ENCODE measurements at places on chromosomes 6 and 20.

GRCh38 chr6:51996296-51996947, 91.0 kb downstream of the PKHD1 start:
- DNase-seq: peak; percentile 74

DNA sequence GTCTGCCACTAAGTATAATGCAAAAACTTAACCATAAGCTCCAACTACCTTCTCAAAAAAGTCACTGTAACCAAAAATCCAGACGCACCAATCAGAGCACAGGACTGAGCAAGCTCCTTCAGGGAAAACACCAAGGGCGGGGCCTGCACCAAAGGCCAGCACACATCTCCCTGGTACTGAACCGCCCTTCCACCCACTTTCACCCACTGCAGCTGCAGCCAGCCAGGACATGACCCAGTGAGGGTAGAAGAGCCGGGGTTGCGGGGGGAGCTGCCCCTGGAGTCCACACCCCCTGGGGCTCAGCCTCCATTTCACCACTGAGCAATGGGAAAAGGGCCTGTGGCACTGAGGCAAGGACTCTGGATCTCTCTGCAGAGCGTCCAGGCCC, 54.3 kb downstream of the TAF4 start:
- DNase-seq: no peak

DNA sequence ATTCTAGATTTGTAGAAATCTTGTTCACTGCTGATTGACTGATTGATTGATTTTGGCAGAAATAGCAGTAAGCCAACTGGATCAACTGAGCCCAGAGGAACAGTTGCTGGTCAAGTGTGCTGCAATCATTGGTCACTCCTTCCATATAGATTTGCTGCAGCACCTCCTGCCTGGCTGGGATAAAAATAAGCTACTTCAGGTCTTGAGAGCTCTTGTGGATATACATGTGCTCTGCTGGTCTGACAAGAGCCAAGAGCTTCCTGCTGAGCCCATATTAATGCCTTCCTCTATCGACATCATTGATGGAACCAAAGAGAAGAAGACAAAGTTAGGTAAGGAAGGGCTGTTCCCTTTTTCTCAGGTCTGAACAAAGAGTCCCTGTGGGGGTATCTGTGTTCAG, 31.2 kb downstream of the TREML1 start:
- no peak for DNase-seq

- no peak for DNase-seq
Measured at GRCh38 chr6:122286512-122286911, 112.9 kb upstream of the HSF2 start.

- DNase-seq: no peak
Measured at GRCh38 chr6:14796974-14797762, 448.7 kb upstream of the JARID2 start.

DNA sequence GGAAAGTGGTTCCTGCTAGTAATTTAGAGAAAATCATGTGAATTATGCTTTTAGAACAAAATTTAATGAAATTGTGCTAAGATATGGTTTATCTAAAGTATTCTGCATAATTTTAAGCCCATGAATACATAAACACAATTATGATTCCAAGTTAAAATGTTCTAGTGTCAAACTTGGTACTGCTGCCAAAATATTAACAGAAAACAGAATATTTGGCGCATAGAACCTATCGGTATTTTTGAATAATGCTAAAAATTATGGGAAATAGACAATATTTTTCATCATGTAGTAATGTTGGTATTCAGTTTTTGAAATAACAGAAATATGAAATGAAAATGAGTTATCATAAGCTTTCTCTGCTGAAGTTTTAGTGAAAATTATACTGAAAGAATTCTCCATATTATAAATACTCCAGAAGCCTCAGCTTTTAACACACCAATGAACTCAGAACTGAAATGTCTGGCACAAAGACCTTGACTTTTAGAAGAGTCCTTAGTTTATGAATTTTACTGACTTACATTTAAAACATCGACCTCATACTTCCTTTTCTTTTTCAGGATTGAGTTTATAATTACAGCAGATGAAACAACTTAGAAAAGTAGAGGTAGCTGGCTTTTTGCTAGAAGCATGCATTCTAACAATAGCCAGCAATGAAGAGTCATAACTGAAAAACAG, 1192.3 kb upstream of the GJE1 start:
- no peak for DNase-seq

- no peak for DNase-seq
Measured at GRCh38 chr6:157034436-157035230, 257.5 kb downstream of the ARID1B start.

DNA sequence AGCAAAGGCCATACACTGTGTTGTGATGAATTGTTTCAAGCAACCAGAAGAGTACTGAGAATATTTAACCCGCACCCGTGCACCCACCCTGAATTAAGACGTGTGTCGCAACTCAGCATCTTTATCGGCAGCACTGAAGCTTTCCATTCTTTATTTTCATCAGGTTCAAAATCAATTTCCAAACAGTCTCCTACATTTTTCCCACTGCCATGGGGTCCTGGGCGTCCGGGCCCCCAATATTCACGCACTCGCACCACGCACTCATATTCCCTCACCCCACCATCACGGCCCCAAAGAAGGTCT, 1.8 kb downstream of the LTB start:
- no peak for DNase-seq

DNA sequence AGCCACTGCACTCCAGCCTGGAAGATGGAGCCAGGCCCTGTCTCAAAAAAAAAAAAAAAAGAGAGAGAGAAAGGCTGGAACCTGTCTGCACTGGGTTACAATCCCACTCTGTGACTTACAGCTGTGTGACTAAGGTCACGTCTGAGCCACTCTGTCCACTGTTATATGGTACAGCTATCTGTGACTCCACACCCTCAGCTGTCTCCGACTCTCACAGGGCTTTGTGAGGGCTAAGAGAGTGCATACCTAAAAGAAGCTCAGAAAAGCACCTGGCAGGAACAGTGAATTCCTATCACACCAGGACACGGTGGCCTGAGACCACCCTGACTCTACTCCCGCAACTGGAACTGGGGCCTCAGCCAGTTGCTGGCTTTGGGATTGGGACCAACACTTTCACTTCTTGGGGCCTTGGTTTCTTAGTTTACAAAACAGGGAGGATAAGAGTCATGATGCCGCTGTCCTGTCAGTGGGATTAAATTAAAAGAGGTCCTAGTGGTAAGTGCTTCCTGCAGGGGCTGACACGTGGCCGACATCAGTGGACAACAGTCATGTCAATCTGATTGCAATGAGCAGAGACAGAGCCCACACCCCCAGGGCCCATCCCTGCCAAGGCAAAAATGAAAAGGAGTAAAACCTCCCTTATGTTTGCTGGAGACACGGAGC, 5.7 kb upstream of the CD93 start:
- DNase-seq: no peak

DNA sequence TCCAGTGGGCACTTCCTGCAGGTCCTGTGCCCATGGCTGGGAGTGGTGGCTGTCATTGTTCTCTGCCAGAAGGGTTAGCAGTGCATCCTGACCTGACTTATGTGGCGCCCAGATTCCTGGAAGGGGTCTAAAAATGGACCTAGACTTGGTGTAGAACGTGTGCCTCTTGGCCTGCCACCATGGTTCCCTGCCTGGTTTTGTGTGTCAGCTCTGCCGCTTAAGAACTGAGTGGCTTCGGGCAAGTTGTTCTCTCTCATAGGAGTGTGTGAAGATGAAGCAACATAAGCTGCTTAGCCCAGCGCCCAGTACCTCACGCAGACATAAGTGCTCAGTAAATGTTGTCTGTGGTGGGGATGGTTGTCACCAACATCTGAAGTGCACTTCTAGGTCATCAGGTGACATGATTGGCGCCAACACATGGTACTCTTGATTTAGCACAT, 52.1 kb downstream of the PTPN1 start:
- DNase-seq: no peak

DNA sequence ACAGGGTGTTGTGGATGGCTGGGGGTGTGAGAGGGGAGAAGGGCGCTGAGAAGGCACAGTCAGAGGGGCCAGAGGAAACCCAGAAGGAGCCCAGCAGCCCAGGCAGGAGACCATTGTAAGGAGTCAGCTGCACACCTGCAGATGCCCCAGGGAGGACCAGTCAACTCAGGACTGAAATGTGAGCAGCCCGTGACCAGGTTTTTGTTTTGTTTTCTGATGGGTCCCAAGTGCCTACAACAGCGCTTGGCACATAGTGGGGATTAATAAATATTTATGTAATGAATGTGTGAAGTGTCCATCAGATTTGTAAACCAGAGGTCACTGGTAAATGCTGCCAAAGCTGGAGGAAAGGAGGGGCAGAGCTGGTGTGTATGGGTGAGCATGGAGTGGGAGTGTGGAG, 30.2 kb downstream of the TRAM2 start:
- peak; percentile 31 for DNase-seq

Measured in GM06990 (cell line).